Lung (tissue), 17 donors: ENCODE measurements at places on chromosomes 3 and 15. TPM values are rescaled to one million over a fixed set of nuclear protein-coding genes. Genes with fewer than 3 reads are reported as not detected.

Gene TGM5
- not detected for total RNA-seq

Gene BUB1B
- 8.0 TPM for total RNA-seq

Gene ATP13A5
- 1.1 TPM for total RNA-seq

Gene ROPN1
- total RNA-seq: not detected

Gene MNS1
- 7.8 TPM for total RNA-seq

Gene RAD18
- 23.6 TPM for total RNA-seq

Gene VEPH1
- total RNA-seq: 237 TPM

Gene CPLX3
- not detected for total RNA-seq

Gene SYNPR
- total RNA-seq: not detected
